ENCODE measurements at places on chromosomes 3 and 15.

DNA sequence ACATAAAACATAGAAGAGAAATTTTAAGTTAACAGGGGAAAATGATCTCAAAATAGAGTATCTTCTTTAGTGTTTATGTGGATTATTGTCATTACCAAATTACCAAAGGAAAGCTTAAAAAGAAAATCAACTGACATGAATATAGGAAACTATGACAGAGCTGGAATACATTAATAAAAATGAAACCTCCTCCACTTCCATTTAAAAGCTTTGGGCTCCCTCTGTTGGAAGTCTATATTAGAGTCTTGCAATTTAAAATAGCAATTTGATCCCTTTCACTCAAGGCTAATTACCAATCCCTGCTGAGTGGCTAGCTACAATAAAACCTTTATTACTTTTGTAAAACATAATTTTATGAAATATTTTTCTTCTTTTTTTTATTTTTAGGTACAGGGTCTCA, 61.4 kb upstream of the IMPG2 start:
- DNase-seq, result peak; percentile 22

DNA sequence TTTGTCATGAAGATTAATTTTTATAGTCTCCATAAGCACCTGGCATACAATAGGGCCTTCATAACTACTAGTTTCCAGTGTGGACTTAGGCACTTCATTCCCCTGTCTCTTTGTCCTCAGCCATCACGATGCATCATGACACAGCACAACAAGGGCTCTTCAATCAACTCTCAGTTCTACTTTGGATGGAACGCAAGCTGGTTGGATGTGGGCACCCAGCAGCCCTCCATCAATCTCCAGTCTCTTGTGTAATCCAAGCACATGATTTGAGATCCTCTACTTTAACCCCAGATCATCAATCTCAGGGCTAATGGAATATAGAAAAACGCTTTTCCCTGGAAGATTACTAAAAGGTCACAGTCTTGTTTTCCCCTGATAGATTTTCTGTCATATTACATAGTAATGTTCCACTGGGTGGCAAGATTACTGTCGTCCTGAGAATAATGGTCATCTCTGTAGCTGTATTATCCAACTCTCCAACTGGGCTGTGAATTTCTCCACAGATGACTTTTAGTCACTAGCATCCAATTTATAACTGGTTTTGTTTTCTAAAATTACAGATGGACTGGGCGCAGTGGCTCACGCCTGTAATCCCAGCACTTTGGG, 22.9 kb upstream of the CHRNA7 start:
- no peak for DNase-seq

DNA sequence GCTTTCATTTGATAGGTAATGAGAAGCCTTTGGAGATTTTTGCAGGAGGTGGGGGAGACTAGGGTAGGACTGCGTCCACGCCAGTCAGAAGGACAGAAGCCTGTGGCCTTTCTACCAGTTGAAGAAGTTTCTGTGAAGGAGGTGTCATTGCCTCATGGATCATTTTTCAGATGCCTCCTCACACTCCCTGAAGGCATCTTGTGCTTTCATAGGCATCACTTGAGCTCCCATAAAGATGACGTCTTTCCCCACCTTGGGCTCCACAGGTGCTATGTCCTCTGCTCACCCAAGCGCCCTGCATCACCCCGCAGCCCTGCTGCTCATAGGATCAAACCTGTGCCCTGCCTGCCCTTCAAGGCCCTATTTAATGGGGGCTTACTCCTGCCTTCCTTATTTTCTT, 7.5 kb upstream of the ITGA11 start:
- no peak for DNase-seq

- DNase-seq, result no peak
These were observed 127.6 kb downstream of the FBLN2 start for GRCh38 chr3:13676356-13677017.

DNA sequence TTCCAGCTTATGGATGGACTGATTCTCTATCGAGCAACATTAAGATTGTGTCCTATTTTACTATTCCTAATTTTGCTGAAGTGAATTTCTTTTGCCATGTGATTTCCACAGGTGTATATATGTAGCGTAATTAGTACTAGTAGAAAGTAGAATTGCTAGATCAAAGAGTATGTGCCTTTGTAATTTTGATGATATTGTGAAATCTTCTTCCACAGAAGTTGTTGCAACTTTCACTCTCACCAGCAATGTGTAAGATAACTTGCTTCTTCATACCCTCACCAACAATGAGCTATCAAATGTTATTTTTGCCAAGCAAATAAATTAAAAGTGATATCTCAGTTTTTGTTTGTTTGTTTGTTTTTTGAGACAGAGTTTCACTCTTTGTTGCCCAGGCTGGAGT, 5.4 kb downstream of the PGBD4 start:
- DNase-seq, result no peak

DNA sequence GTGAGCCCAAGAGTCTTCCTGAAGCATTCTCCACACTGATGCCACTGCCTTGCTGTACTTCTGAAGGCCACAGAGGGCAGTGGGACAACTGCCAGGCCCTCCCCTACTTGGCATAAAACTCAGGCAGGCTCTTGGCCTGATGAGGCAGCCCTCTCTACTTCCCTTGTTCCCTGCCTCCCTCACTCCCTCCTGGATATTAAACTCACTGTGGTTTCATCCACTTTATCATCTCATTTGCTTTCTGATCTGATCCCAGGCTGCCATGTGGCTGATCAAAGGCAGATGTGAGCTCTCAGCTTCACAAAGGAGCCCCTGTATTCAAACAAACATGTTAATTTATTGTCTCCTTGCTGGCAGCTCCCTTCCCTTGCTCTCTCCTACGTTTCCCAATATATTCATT, 533.5 kb downstream of the IGSF11 start:
- DNase-seq, result peak; percentile 2

- peak; percentile 96 for DNase-seq
These were observed 850.3 kb upstream of the CADM2 start for GRCh38 chr3:84108442-84108971.

- no peak for DNase-seq
These were observed 65.6 kb downstream of the SLC6A6 start for GRCh38 chr3:14467814-14468620.

DNA sequence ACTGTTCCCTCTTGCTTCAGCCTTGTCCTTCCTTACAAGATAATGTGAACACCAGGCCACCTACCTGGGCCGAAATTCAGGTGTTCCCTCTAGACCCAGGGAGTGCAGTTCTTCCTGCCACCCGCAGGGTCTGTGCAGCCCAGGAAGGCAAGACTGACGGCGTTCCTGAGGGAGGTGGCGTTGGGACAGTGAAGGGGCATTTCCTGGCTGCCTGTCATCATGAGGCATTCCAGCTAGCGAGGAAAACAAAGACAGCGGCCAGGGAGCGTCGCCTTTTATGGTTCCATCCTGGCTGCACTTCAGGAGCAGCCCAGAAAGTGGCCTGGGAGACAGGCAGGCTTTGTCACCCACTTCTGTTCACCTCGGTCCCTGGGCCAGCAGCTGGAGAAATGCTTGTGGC, 84.8 kb upstream of the WNT5A start:
- DNase-seq, result peak; percentile 18

GRCh38 chr3:145864336-145864735, 296.6 kb downstream of the PLOD2 start:
- DNase-seq, result no peak

- DNase-seq, result no peak
These were observed 46.0 kb upstream of the ALDH1L1 start for GRCh38 chr3:126226374-126226773.

DNA sequence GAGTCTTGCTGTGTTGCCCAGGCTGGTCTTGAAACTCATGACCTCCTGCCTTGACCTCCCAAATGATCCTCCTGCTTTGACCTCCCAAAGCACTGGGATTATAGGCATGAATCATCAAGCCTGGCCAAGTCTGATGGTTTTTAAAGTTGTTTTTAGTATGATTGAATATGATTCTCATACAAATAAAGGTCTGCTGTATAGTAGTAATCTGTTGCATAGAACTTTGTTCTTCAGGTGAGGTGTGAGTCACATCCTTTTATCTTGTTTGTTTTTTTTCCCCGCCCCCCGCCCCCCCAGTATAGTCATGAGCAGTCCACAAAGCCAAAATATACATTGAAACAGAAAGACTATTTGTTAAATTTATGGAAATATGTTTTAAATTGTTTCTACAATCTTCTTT, 39.0 kb downstream of the UBE2E2 start:
- no peak for DNase-seq
